Activated CD8-positive, alpha-beta memory T cell treated with anti-CD3 and anti-CD28 coated beads, Interleukin-2, amount 10 ng/mL, durations not matched to agents 7 days and 5 days (primary cell): ENCODE measurements at places on chromosomes 16 and 17. TPM values are rescaled to one million over a fixed set of nuclear protein-coding genes. Genes with fewer than 3 reads are reported as not detected.

DNA sequence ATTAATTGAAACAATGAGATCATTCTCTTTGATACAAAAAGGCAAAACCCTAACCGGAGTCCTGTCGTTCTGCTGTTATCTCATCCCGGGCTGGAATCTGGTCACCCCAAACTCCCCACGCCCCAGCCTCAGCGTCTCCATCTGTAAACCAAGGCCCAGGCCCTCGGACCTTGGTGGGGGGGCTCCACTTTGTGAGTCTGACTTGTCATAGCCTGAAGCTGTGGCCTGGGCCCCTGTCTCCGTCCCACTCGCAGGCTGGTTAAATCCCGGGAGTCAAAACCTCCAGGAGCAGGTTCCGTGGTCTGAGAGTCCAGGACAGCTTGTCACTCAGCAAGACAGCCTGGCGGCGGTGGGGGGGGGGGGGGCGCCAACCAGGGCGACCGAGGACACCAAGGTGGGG, 50.0 kb downstream of the SLC7A5 start:
- no peak overlapping the region for H3K4me3 ChIP-seq
- H3K27ac ChIP-seq = no peak overlapping the region
- peaks cover 9% of the 10 kb centered on the region for H3K36me3 ChIP-seq
- DNase-seq = no peak

DNA sequence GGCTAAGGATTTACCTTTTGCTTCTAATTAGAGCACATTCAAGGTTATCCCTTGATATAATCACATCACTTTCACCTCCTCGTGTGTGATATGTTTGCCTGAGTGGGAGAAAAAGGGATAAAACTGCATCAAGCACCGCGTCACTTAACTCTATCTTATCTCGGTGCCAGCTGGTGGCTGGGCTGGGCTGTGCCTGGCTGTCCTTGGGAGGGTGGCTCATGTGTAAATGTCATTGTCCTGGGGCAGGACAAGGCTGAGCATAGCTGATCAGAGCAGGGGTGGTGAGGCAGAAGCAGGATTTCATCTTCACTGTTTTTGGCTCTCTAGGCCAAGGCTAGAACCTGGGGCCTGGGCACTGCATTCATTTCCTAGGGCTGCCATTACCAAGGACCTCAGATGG, 105.3 kb downstream of the RAP1GAP2 start:
- DNase-seq = no peak
- H3K4me1 ChIP-seq = peaks cover 2% of the 10 kb centered on the region
- H3K36me3 ChIP-seq = peaks cover 3% of the 10 kb centered on the region
- H3K27ac ChIP-seq = no peak overlapping the region
- no peak overlapping the region for H3K4me3 ChIP-seq
- no peaks in the 10 kb centered on the region for H3K27me3 ChIP-seq

DNA sequence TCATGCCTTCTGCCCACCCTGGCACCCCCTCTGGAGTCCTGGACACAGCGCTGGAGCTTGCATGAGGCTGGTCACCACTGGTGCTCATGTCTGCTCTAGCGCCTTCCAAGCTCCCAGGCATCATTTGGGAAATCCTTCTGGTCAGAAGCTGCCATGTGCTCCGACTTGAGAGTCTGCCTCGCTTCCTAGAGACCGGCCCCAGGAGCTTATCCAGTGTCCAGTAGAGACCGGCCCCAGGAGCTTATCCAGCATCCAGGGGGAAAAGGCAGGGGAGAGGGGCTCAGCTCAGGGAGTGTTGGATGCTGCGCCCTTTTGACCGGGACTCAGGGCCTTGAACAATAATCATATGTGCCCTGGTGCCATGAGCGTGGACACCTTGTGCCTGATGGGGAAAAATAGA, 106.3 kb downstream of the RAP1GAP2 start:
- H3K27ac ChIP-seq = no peak overlapping the region
- H3K27me3 ChIP-seq = no peaks in the 10 kb centered on the region
- no peak overlapping the region for H3K4me3 ChIP-seq
- no peak for DNase-seq
- peaks cover 2% of the 10 kb centered on the region for H3K4me1 ChIP-seq

- no peaks in the 10 kb centered on the region for H3K4me1 ChIP-seq
- no peaks in the 10 kb centered on the region for H3K36me3 ChIP-seq
- peaks cover 27% of the 10 kb centered on the region for H3K27me3 ChIP-seq
- DNase-seq = no peak
- H3K4me3 ChIP-seq = no peak overlapping the region
Observed at GRCh38 chr16:84396537-84397008, 28.2 kb downstream of the ATP2C2 start.

DNA sequence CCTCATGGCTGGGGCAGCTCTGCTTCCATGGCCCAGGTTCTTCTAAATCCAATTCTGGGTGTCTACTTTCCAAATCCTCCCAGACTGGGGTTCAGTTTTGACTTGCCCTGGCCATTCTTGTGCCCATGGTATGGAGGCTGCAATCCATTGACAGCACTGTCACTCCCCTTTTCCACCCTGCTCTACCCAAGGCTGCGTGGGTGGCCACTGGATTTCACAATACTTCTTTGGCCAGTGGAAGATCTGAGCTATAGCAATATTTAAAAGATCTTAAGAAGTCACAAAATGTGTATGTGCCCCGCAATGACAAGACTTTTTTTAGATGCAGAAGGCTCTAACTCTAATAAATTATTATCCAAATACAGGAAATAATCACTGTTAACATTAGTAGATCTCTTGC, 329.4 kb upstream of the CCL2 start:
- DNase-seq = no peak
- no peak overlapping the region for H3K4me3 ChIP-seq
- H3K4me1 ChIP-seq = no peaks in the 10 kb centered on the region
- no peaks in the 10 kb centered on the region for H3K36me3 ChIP-seq
- no peak overlapping the region for H3K27ac ChIP-seq
- H3K27me3 ChIP-seq = peaks cover 7% of the 10 kb centered on the region

Gene ZNF668
- total RNA-seq = 18.0 TPM

GRCh38 chr16:76157629-76158028, 119.6 kb upstream of the CNTNAP4 start:
- no peak for DNase-seq
- H3K27me3 ChIP-seq = no peaks in the 10 kb centered on the region
- no peaks in the 10 kb centered on the region for H3K4me1 ChIP-seq
- H3K4me3 ChIP-seq = no peak overlapping the region
- no peak overlapping the region for H3K27ac ChIP-seq
- no peaks in the 10 kb centered on the region for H3K36me3 ChIP-seq

Gene P2RX5
- total RNA-seq = 24.6 TPM

DNA sequence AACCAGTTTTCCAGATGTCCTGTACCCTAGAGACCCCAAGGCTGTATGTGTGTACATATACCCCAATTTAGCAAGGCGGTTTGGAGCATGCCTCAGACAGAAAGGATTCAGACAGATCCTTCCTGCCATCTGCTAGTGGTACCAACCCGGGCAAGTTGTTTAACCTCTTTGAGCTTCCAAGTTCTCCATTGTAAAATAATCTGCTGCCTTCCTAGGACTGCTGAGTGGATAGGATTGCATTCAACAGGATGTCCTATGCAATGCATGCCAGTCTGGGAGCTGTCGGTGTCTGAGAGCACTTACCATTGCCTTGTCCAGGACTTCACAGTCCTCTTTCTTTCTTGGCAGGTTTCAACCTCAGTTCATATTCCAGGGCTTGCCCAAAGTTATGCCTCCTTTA, 1.9 kb downstream of the CDH13 start:
- no peak for DNase-seq
- no peak overlapping the region for H3K27ac ChIP-seq
- no peak overlapping the region for H3K4me3 ChIP-seq
- H3K4me1 ChIP-seq = peaks cover 2% of the 10 kb centered on the region
- H3K27me3 ChIP-seq = peaks cover 66% of the 10 kb centered on the region

Gene MPO
- total RNA-seq = 0.09 TPM

Gene MARVELD3
- not detected for total RNA-seq

GRCh38 chr17:58200024-58200633, 7.6 kb downstream of the EPX start:
- no peak overlapping the region for H3K4me3 ChIP-seq
- peaks cover 25% of the 10 kb centered on the region for H3K27me3 ChIP-seq
- H3K27ac ChIP-seq = no peak overlapping the region
